DMS 273 treated with DMSO at 0.1 percent for 48 hours (cell line): ENCODE measurements at places on chromosomes 6 and 20.
A peak's percentile ranks its signal among the peaks of the same experiment; 100 is the strongest.

DNA sequence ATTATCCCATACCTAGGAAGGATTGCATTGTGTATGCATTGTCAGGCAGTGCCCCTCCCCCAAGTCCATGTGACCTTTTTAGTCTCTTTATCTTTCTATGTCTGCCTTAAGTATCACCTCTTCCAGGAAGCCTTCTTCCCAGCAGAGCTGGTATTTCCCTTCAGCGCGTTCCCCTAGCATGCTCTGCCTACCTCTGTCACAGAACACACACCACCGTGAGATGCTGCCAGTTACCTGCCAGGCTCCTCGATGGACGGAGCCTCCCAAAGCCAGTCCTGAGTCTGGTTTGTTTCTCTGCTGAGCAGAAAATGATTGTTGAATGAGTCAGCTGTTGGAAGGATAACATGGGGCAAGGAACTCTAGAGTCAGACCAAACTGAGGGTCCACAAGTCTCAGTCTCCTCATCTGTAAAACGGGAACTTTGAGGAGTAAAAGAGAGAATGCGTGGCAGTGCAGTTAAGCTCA lies 11.3 kb upstream of the ZNF335 start:
- no peak for DNase-seq

DNA sequence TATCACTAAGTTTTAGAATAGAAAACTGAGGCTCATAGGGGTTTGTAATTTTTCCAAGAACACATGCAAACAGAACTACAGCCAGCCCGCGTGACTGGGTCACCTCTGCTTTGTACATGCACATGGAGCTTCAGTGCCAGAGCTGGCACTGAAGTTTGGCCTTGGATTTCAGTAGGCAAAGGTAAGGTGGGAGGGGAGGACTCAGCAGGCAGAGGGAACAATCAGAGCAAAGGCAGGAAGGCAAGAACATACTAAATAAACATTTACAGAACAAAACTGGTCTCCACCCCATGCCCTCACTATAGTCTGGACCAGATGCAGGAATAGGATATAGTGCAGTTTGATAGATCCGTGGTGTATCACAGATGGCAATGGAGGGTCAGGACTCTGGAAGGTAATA lies 13.6 kb upstream of the ABRACL start:
- DNase-seq, result no peak

DNA sequence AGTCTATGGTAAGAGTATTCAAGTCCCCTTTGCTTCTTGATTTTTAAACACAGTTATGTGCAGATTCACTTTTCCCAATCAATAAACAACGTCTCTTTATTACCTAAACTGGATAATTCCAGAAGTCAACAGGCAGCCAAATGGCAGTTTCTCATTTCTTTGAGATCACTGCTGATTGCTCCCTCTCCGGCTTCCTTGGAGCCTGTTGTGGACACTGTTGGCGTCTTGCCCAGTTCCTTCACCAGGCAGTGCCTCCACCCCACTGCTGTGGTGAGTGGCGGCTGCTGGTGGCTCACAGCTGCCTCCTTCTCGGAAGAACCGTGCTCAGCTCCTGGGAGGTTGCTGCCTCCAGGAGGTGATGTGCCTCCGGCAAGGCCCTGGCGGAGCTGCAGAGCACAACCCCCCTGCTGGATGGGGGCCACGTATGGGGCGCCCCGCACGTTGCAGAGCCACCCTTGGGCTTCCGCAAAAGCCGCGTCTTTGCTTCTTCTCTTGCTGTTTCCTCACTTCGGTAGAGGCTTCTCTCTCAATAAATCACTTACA lies 105.1 kb upstream of the CNKSR3 start:
- peak; percentile 60 for DNase-seq

- DNase-seq, result peak; percentile 72
Observed at GRCh38 chr20:44231713-44232468, 15.2 kb upstream of the GDAP1L1 start.

DNA sequence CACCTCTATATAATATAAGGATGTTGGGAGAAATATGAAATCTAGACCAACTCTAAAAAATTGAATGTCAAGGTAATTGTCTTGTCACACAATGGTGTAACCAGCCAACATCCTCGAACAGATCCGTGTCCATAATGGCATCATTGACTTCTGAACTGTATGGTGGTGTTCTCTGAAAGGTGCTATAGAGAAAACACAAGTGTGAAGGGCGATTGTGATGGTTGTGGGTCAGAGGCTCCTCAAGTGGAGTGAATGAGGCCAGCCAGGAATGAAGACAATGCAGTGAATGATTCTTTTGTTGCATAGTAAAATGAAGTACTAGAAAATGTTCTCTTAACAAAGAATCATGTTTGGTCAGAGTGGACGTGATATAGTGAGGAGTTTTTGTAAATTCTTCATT lies 58.3 kb downstream of the CARMIL1 start:
- DNase-seq, result no peak

- DNase-seq, result no peak
Observed at GRCh38 chr20:39661833-39662232, 699.7 kb downstream of the DHX35 start.

DNA sequence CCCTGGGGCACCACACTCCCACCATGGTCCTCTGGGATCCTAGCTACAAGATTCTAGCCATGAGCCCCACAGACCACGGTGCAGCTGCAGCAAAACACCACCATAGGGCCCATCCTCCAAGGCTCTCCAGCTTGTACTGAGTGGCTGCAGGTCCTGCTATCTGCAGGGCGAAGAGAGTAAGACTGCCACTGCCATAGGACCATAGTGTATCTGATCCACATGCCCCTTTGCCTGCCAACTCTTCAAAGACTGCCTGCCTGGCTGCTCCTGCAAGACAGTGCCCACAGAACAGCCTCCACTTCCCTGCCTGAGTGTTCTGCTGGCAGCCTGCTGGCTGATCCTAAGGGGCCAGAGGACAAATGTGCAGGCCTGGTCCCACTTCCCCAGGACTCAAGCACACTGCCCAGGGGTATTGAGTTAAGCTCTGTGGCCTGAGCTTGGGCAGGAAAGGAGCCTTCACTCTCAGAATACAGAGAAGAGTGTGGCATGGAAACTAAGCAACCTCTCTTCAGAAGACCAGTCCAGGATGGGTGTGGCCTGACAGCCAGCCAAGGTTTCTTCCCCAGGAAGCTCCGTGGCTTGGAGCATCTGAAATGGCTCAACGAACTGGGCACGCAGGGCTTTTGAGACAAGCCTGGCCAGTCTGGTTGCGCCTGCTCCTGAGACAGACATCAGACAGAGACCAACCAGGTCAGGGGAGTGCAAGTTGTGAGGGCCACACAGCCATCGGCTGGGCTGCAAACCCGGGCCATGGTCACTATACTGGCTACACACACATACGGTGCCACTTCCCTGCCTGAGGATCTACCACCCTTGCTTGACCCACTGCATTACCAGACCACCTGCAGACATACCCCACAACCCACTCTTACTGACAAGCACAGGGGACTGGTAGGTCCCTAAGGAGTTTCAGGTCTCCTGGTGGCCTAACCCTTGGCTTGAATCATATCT lies 54.5 kb downstream of the RNGTT start:
- DNase-seq, result no peak

DNA sequence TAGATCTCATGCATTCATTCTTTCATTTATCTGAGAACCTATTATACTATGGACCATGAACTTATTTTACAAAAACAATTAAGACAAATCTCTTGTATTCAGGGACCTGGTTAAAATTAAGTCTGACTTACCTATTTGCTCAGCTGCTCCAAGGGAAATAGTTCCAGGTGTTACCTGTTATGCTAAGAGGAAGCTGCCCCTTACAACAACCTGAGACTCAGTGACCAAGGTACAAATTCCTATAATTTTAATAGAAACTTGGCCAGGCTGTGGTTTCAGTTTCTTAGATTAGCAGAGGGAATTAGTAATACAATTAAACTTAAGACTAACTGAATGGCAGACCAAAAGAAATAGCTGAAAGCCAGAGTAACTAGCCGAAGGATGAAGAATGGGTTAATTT lies 48.2 kb upstream of the GMPR start:
- DNase-seq, result no peak

DNA sequence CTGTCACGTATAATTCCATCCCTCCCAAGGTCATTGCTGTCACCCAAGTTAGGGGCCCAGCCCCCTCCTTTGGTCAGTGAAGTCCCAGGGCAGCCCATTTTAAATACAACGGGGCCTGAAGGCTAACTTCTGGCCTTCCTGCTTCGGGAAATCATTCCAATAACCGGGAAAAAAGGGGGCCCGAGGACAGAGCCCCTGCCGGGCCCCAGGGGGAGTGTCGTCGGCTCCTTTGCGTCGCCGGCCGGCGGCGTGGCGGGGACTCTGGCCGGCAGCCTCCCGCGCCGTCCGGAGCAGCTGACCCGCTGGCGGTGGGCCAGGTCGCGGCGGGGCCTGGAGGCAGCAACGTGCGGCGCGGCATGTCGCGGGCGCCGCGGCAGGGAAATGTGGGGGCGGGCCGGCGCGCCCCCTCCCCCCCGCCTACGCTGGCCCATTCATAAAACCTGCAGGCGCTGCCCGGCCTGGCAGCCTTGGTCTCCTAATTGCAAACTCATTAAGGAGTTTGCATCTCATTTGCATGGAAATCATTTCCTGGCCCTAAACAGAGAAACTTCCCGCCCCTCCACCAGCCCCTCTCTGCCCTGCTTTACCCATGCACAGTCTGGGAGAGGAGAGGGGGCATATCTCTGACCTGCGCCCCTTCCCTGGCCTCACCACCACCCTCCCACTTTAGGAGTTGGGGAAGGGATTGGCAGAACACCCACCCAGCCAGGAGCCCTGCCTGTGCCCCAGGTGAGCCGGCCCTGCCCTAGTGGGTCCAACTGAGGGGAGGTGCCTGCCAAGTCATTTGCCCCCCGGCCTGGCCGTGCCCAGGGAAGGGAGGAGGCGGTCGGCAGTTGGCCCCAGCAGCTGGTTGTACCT lies 50.7 kb downstream of the MRPL14 start:
- DNase-seq, result no peak

GRCh38 chr6:3654898-3655297 lies 96.6 kb downstream of the PXDC1 start:
- DNase-seq, result no peak

DNA sequence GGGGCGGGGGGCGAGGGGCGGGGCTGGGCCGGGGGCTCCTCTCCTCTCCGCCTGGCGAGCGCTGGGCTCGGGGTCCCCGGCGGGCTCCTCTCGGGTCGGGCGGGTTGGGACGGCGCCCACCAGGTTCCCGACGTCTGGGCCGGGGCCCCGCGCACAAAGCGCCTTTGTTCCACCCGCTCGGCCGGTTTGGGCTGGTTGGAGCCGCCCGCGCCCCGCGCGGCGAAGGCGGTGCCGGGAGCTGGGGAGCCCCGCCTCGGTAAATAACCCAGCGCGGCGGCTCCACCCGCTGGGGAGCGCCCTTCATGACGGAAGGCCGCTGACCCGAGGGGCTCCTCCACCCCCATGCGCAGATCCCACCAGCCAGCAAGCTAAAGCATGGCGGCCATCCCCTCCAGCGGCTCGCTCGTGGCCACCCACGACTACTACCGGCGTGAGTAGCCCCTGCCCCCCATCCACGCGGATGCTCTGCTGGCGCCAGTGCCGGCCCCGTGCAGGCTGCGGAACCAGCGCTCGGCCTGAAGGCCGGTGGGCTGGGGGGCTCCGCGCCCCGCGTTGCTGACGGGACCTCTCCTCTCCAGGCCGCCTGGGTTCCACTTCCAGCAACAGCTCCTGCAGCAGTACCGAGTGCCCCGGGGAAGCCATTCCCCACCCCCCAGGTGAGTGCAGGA lies 503 bp downstream of the PPDPF start:
- DNase-seq, result no peak

DNA sequence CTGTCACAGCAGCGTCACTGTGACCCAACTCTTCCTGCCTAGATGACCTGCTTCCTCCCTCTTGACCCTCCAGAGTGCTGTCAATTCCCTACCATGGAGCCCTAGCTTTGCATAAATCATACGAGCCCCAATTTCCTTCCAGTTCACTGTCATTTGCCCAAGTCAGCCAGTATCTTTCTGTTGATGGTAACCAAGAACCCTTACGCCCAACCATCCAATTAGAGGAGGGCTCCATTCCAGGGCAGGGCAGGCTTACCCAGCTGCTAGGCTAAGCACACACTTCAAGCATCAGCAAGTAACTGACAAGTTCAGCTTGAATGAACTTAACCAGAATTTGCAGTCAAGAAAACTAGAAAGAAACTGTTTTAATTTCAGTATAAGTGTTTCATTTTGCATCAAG lies 25.7 kb downstream of the WFDC3 start:
- DNase-seq, result no peak

GRCh38 chr6:17258749-17259148 lies 22.4 kb upstream of the RBM24 start:
- no peak for DNase-seq

GRCh38 chr6:102026649-102027048 lies 633.1 kb downstream of the GRIK2 start:
- peak; percentile 36 for DNase-seq

- no peak for DNase-seq
Observed at GRCh38 chr6:112409311-112409710, 62.2 kb downstream of the RFPL4B start.

- DNase-seq, result no peak
Observed at GRCh38 chr6:87103977-87104601, 9.2 kb upstream of the CGA start.

DNA sequence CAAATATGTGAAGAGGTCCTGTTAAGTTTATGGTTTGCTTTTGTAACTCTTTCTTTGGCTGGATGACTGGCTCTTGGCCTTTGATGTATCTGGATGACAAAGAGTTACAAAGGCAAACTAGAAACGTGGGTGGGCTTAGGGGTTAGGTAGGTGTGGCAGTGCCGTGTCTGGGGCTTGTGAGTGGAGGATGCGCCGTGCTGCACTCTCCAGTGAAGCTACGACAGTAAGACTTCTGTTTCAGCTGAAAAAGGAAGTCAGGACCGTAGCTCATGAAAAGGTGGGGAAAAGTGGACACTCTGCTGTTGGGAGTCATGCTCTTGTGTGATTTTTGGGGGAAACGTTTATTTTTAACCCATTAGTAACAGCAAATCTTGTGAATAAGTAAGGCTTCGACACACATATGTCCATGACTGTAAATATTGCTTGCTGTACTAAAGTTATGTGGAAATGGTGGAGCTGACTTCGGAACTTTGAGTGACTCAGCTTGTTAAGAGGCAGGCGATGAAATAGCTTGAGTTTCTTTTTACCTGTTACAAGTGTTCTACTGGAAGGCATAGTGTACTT lies 45.6 kb downstream of the DUSP22 start:
- DNase-seq, result no peak

DNA sequence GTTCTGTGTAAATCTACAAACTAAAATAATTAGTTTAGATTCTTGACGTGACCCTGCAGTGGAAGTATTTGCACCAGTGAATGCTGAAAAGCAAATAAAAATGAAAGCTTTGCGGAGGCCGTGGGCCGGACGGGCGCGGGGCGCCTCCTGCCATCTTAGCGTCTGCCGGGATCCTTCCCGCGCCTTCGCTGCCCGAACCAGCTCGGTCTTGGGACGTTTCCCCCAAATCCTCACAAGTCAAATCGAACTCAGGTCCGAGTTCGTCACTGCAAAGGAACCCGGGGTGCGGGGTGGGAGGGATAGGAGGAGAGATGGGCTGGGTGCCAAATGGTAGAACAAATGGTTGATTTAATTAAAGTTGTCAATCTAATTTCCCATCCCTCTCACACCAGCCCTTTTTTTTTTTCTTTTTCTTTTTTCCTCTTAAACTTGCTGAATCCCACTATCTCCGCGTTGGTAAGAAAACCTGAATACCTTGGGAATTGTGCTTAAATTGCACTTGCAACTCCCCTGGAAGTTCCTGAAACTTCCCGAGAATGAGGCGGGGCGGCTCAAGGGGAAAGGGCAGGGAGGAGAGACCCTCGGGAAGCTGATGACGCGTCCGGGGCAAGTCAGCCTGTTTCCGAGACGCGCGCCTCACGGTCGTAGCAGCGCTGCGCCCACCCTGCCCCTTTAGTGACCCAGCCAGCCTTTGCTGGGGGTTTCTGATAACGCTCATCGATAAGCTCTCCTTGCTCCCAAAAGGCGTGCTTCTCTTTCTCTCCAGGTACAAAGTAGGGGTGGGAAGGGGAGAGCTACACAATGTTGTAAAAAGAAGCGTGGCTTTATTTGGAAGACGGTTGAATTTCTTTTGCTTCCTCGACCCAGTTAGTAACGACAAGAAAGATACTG lies 1.8 kb downstream of the GJA1 start:
- DNase-seq, result no peak
